ENCODE measurements at places on chromosomes 2 and 18.

GRCh38 chr2:151761193-151761592 lies 26.9 kb upstream of the NEB start:
- no peak for DNase-seq

DNA sequence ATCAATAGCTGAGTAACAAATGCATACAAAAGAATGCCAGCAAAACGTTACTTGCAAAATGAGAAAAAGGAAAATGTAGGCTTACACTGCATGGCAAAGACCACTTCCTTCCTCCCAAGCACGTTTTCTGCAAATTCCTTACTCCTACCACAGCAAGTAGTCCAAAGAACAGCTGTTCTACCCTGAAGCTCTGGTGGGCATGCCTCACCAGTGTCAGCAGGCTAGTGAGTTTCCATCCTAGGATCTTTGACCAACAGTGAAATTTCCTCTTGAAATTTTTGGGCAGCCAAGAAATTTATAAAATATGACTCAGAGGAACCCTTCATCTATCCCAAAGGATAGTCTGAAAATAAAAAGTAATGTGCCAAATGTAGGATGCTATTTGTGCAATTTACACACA lies 123.9 kb downstream of the ZNF532 start:
- DNase-seq, result no peak

- DNase-seq, result no peak
Observed at GRCh38 chr2:74107071-74107470, 40.6 kb downstream of the BOLA3 start.

GRCh38 chr2:215531284-215531683 lies 95.4 kb upstream of the FN1 start:
- no peak for DNase-seq

- DNase-seq, result no peak
Observed at GRCh38 chr18:40367576-40367975, 1587.5 kb upstream of the PIK3C3 start.

Data from stimulated activated CD4-positive, alpha-beta T cell treated with anti-CD3 and anti-CD28 coated beads, Interleukin-15, amount 100 ng/mL, for 48 hours (primary cell).